ENCODE measurements at places on chromosomes 2 and 18.

- no peak for DNase-seq
Measured at GRCh38 chr2:165406173-165406572, 63.3 kb upstream of the CSRNP3 start.

DNA sequence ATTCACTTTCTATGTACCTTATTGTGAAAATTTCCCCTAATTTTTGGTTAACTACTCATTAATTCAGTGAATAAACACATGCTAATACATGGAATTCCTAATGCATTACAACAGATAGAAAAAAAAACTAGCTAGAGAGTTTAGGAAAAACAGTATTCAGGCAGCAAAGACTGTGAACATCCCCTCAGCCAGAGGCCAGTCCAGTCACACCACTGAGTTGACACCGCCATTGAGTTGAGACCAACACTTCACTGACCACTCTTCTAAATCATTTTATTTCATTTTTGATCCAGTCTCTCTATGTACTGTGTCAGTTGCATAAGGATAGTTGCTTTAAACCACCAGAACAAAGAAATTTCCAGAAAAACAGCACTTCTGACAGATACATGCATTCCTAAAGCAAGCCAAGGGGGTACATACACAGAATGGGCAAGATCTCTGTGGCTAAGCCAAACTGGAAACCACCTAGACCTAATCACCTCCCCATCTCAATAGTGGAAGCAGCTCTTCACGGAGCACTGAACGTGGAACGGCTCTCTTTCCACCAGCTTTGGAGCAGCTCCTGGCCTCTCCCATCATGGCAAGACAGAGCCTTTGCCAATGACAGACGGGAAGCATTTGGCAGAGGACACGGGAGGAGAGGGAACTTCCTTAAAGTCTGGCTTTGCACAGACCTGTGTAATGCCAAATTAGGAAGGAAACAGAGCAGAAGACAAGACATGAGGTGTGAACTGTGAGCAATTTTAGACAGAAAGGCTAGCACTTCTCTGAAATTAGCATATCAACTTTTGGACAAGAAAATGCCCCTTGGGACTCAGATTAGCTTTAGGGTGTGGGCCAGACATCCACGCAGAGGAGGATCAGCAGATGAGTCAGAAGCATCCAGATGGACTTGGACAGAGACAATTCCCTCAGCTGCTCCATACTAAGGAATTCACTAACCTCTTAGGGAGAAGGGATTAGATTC, 36.4 kb downstream of the CACNB4 start:
- no peak for DNase-seq

DNA sequence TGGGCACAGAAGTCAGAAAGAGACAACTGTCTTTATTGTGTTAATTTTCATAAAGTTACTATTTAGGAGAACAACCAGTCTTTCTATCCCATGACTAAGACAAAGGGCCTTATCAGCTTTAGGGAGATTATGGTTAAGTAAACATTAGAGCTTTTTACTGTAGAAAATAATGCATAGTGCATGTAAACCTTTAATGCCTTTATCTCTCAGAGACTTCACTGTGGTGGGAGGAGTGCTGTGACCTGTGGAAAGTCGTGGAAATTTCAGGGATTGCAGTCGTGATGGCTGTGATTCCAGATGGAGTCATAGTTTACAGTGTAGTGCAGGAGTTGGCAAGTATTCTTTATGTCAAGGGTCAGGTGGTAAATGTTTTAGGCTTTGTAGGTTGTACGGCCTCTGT, 15.8 kb downstream of the ZNF236 start:
- DNase-seq: no peak

DNA sequence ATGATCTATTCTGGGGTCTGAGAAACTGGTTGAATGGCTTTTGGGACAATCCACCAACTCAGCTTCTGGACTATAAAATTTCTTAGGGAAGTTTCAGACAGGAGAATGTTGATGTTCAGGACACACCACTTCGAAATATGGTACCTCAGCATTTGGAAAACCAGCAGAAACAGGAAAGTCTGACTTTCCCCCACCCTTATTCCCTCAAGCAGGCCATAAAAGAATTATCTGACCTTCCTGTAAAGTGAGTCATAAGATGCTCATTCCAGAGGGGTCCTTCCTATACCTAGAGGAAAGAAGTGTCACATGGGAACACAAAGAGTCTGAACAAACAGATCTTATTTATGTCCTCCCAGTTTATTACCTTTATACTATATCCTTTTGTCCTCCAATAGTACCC, 415.0 kb downstream of the CPS1 start:
- no peak for DNase-seq

DNA sequence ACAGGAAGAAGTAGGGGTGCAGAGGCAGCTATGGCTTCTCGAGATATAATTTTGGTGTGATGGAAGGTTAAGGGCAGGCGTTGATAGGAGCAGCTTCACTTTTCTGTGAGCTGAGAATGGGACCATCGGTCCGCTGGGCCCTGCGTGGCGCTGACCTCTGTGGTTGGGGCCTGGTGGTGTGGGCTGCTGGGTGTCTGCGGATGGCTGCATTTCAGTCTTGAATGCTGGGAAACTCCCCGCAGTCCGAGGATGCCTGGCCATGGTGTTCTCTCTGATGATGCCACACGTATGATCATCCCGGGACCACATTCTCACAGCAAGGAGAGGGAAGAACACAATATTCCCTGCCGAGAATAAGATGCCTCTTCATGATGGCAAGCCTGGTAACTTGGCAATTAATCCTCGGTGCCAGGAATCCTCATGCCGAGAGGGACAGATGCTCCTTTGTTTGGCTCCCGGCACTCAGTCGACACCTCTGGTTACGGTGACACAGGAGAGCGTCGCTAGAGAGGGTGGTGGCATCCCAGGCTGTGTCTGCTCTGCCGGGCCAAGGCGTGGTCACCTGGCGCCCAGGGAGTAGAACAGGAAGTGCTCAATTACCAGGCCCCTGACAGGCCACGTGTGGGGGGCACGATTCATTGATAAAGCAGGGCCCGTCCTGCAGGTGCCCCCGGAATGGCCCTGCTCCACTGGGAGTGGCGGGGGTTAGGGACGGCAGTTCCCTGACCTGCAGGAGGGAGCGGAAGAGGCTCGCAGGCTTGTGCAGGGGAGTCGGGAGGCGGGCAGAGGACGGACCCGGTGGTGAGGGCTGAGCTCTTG, 119.4 kb upstream of the CTDP1 start:
- no peak for DNase-seq

Measured in right lung (tissue), 10 donors.